ENCODE measurements at places on chromosomes 12 and 14. TPM values are rescaled to one million over a fixed set of nuclear protein-coding genes. Genes with fewer than 3 reads are reported as not detected.

DNA sequence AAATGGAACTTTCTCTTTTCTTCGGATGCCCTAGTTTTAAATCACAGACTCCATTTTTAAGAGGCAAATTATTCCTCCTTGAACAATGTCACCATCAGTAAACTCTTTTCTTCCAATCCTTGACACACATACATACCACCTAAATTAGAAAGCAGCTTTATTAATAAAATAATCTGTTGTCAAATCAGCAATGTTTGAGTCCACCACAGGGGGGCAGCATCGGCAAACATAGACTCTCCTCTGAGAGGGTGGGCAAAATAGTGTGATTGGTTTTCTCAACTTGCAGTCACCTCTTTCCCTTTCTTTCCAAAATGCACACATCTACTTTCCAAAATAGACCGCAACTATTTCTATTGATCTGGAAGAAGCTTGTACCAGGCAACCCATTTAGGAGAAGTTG, 438.4 kb upstream of the OR4E1 start:
- H3K4me3 ChIP-seq = peak overlapping the region; percentile 27
- no peak overlapping the region for H3K27ac ChIP-seq
- H3K36me3 ChIP-seq = no peaks in the 10 kb centered on the region
- no peaks in the 10 kb centered on the region for H3K27me3 ChIP-seq

GRCh38 chr14:65731933-65732506, 319.5 kb downstream of the FUT8 start:
- no peaks in the 10 kb centered on the region for H3K4me1 ChIP-seq
- H3K27ac ChIP-seq = no peak overlapping the region
- DNase-seq = no peak
- no peak overlapping the region for H3K4me3 ChIP-seq
- no peaks in the 10 kb centered on the region for H3K36me3 ChIP-seq
- no peaks in the 10 kb centered on the region for H3K27me3 ChIP-seq

DNA sequence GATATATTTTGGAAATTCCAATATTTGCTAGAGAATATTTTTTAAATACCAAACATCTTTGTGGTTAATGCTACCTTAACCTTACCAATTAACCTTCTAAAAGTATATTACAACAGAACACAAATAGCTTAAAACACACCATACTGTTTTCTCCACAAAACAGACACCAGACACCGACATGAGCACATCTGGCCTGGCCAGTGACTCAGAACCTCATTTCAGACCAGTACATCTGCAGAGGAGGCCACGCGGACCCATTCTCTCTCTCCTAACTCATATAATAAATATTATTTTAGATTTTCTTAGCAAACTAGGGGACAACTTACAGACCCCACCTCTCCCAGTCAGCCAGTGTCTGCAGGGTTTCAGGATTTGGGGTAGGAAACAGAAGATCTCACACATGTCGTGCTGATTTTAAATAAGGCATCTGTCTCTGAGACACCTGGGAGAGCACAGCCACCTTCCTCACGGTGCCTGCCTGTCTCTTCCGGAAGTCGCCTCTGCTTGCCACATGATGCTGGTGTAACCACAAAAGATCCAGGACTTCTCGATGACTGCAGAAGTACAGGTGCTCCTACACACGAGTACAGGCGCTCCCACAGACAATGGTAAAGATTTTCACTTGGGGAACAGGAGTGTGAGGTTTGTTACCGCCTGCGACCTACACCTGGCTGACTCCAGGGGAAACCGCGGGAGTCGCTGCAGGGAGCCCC, 9.7 kb upstream of the ANKLE2 start:
- DNase-seq = peak; percentile 38
- no peaks in the 10 kb centered on the region for H3K27me3 ChIP-seq
- peaks cover 27% of the 10 kb centered on the region for H3K36me3 ChIP-seq
- H3K27ac ChIP-seq = peak overlapping the region; percentile 69
- peaks cover 68% of the 10 kb centered on the region for H3K4me1 ChIP-seq
- no peak overlapping the region for H3K4me3 ChIP-seq

DNA sequence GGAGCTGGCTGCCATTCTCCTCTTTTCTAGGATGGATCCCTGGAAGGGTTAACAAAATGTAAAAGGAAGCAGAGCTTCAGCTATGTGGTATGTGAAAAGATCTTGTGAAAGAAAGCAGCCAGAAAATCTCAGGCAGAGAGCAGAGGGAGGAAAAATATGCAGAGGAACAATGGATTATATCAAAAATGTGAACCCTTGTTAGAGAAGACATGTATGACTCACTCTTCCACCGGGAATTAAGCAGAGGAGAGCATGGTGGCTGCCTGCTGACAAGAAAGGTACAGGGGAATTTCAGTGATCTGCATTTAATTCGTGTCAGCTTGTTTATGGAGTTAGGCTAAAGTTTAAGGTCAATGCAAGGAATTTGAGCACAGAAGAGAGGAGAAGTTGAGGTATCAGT, 46.3 kb downstream of the KCNA1 start:
- no peaks in the 10 kb centered on the region for H3K4me1 ChIP-seq
- no peak overlapping the region for H3K4me3 ChIP-seq
- no peak for DNase-seq
- H3K36me3 ChIP-seq = no peaks in the 10 kb centered on the region

GRCh38 chr12:116964054-116965050, 53.6 kb downstream of the FBXW8 start:
- H3K27me3 ChIP-seq = no peaks in the 10 kb centered on the region
- no peak overlapping the region for H3K4me3 ChIP-seq
- H3K36me3 ChIP-seq = no peaks in the 10 kb centered on the region
- H3K27ac ChIP-seq = no peak overlapping the region

- peaks cover 5% of the 10 kb centered on the region for H3K4me1 ChIP-seq
- no peaks in the 10 kb centered on the region for H3K36me3 ChIP-seq
- H3K4me3 ChIP-seq = no peak overlapping the region
- DNase-seq = no peak
Measured at GRCh38 chr12:76028571-76029277, 2.9 kb downstream of the PHLDA1 start.

NFATC4 gene
- not detected for total RNA-seq

- no peak overlapping the region for H3K27ac ChIP-seq
- no peaks in the 10 kb centered on the region for H3K4me1 ChIP-seq
- no peaks in the 10 kb centered on the region for H3K36me3 ChIP-seq
- H3K27me3 ChIP-seq = no peaks in the 10 kb centered on the region
Measured at GRCh38 chr12:95195122-95195521, 22.1 kb downstream of the FGD6 start.

- no peak for DNase-seq
- H3K27me3 ChIP-seq = no peaks in the 10 kb centered on the region
- no peaks in the 10 kb centered on the region for H3K36me3 ChIP-seq
- no peaks in the 10 kb centered on the region for H3K4me1 ChIP-seq
- H3K4me3 ChIP-seq = no peak overlapping the region
Measured at GRCh38 chr14:65650826-65651225, 238.3 kb downstream of the FUT8 start.

DNA sequence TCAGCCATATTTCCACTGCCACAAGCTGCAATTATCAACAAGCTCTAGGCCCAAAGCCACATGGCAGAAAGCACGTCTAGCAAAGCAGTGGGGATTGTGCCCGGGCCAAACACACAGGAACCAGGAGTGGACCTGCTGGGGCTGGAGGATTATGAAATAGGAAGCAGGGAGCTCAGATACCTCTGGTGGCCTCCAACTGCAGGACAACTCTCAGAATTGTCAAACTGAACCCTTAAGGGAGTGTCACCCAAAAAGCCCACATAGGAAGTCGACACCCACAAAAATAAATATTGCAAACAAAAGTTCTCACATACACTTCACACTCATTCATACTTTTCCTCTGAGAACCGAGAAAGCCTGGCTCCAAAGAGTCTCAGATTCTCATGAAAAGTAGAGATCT, 26.1 kb downstream of the KCTD10 start:
- no peak for DNase-seq
- H3K4me3 ChIP-seq = no peak overlapping the region
- no peaks in the 10 kb centered on the region for H3K4me1 ChIP-seq
- H3K36me3 ChIP-seq = peaks cover 89% of the 10 kb centered on the region
- H3K27me3 ChIP-seq = no peaks in the 10 kb centered on the region
- H3K27ac ChIP-seq = no peak overlapping the region

DNA sequence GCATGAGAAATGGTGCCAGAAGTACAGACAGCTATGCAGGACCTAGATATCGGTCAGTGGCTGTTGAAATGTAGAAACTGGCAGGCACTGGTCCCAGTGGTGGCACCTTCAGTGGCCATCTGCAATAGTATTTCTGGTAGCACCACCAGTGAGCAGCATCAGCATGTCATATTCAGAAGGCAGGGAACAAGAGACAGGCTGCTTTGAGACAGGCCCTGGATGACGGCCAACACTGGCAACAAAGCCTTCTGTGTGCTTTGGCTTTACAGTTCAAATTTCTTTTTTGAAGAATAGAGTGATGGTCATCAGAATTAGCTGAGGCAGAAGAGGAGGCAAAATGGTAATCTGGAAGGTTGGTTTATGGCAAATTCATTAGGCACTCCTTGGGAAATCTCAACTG, 273.4 kb upstream of the SLC16A7 start:
- no peaks in the 10 kb centered on the region for H3K4me1 ChIP-seq
- DNase-seq = no peak
- no peaks in the 10 kb centered on the region for H3K27me3 ChIP-seq
- H3K4me3 ChIP-seq = no peak overlapping the region

PCED1B gene
- 41.4 TPM for total RNA-seq

DNA sequence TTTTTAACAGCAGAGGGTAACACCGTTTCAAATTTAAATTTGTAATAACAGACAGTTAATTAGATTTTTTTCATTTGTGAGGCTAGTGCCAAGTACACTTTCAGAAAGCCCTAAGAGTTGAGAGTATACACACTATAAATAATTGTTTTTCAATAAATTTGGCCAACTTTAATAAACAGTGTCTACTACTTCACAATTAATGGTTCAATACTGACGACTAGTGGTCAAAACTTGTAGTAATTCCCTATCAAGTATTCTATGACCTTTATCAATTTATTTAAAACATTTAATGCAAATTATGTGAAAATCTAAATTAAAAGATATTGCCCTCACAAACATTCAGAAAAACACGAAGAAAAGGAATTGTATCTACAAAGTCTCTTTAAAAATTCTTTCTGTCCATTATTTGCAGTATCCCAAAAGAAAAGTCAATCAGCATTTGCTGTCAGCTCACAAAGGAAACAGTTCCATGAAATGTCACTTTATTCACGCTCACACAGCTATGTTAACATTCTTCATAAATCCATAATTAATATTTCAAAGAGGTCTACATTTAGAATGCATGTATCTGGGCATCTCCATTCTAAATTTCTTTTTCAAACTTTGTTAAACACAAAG, 91.2 kb downstream of the CEP128 start:
- no peaks in the 10 kb centered on the region for H3K36me3 ChIP-seq
- H3K4me3 ChIP-seq = no peak overlapping the region
- H3K27ac ChIP-seq = no peak overlapping the region

KRT74 gene
- 0.72 TPM for total RNA-seq

GRCh38 chr14:97411938-97412612, 614.9 kb downstream of the VRK1 start:
- H3K4me3 ChIP-seq = no peak overlapping the region
- H3K27me3 ChIP-seq = peaks cover 6% of the 10 kb centered on the region

PTPN6 gene
- 242 TPM for total RNA-seq

All from naive thymus-derived CD4-positive, alpha-beta T cell (primary cell).